G401 (cell line): ENCODE measurements at places on chromosomes 2 and 18.

- peak; percentile 18 for DNase-seq
Measured at GRCh38 chr2:80499095-80499494, 194.5 kb upstream of the LRRTM1 start.

GRCh38 chr2:217642944-217643343, 359.9 kb downstream of the TNS1 start:
- no peak for DNase-seq

DNA sequence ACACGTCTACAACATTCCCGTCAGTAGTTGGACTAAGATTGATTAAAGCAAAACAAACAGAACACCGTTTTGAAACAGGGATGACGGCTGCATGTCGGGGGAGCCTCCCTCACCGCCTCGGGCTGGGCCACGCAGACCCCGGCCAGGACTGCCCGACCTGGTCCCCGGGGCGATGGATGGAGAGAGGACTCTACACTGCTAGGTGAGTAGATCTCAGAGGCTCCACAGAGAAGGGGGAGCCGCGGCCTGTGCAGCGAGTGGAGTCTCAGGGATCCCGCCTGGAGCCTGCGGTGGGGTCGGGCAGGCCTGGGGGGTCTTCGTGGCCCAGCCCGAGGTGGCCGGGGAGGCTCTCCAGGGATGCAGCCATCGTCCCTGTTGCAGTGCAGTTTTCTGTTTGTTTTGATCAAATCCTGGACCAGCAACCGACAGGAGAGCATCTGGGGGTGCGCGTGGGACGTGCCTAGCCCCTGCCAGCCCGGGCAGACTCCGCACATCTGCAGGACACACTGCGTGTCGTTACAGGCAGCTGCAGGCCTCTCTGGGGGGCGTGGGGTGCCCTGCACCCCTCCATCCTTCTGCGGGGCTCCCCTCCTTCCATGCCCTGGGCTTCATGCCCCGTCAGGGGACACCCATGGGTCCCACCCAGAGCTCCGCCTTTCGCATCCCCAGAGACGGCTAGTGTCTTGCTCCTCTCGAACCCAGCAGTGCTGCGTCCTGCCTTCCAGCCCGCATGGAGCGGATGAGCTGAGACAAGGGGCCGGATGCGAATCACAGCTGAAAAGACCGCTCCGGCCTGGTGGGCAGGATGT, 143.6 kb downstream of the RTP5 start:
- no peak for DNase-seq

DNA sequence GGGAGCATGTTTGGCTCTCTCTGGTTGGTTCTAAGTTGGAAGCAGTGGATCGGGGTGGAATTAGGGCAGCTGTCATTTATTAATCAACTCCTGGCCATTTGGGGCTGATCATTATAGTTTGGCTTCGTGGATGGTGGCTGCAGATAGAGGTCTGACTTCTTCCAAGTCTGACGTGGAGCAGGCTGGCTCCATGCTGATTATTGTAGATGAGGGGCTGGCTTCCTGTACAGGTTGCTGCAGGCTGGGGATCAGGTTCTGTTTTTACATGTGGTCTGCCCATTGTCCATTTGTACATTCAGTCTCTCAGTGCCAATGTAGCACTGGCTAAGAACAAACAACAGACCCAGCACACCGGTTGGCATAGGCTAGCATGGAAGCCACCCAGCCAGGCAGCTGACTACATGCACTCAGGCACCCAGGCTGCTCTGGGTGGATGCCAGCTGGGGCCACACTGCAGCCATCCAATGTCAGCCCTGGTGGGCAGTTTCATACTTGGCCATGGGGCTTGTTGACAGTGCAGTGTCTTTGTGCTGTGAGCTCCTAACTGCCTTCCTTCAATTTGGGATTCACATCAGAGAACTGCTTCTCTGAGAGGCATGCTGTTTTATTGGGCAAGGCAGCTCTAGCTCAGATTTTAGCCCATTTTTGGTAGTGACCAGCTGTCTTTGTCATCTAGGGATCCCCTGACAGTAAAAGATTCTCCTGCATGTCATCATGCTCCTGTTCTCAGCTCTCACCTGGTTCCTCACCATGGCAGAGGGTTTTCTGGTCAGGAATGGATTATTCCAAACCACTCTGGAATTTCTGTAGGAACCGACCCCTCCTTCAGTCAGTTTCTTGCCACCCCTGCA, 25.4 kb downstream of the NPAS2 start:
- DNase-seq, result peak; percentile 40

DNA sequence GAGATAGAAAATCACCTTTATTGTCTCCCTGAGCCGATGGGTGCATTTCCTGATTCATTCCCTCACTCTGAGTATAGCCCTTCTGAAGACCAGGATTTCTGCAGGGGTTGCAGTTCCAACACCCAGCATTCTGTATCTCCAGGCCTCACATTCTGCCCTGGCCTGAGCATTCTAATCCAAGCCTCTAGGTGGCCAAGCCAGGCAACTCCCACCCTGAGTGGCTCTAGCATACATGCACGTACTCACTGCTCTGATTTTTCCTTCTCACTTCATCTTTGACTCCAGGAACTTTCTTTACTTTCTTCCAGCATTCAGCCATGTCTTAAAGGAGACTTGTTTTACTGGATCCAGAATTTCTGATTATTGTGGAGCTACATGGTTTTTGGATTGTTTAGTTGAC, 100.7 kb upstream of the STK39 start:
- DNase-seq, result peak; percentile 16

GRCh38 chr2:45145073-45145899, 136.0 kb upstream of the SIX2 start:
- no peak for DNase-seq

- peak; percentile 25 for DNase-seq
Measured at GRCh38 chr2:215454519-215455246, 18.8 kb upstream of the FN1 start.

GRCh38 chr18:71673498-71673897, 870.6 kb downstream of the CBLN2 start:
- DNase-seq, result peak; percentile 42

GRCh38 chr2:239262484-239263230, 138.2 kb downstream of the HDAC4 start:
- DNase-seq, result no peak

DNA sequence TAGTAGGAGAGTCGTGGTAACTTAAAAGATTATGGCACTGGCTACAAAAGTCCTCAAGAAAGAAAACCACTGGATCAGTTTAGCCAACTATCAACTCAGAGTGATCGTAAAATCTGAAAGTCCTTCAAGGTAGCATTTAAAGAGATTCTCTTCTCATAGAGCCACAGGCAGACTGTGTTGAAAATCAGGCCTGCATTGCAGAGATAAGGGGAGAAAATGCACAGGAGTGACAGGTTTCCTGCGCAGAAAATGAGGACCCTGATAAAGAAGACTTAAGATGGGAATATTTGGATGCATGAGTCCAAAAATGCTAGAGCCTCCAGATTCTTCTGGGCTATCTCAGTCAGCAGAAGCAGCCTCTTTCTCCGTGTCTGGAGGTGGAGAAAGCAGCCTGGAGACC, 360.9 kb downstream of the PLCL1 start:
- no peak for DNase-seq

DNA sequence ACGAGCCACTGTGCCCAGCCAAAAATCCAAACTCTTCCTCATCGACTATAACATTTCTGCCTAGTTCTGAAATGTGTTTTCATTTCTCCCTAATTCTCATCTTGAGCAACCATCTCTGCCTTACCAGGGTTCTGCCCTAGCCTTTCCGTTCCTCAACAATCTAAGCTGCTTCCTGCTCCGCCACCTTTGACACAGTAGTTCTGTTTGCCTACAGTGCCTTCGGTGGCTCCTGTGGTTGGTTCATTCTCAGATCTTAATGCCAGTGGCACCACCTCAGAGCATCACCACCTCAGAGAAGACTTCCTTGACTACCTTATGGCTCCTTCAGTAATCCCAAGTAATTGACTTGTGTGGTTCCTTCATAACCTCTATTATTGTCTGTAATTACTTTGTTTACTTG, 3.8 kb downstream of the SOCS6 start:
- no peak for DNase-seq

GRCh38 chr2:54559593-54560145, 103.5 kb downstream of the SPTBN1 start:
- DNase-seq, result peak; percentile 30

GRCh38 chr18:5998907-5999306, 103.6 kb upstream of the TMEM200C start:
- no peak for DNase-seq

DNA sequence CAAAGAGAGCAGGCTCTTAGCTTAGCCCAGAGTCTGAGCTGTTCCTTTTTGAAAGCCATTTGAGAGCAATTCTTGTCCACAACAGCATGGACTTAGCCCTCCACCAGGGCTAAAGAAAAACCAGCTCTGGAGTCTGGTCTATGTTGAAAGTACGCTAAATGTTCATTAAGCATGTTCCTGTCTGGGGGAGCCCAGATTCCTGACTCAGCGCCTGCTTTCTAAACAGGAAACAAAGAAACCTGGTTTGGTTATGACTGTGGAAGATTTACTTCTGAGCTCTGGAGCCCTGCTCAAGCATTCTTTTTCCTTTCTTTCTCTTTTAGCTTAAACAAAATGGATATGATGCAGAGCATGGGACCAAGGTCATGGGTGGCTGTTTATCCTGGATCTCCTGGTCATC, 279.8 kb downstream of the RBM43 start:
- no peak for DNase-seq

- DNase-seq, result peak; percentile 11
Measured at GRCh38 chr2:88903749-88904353, 212.4 kb downstream of the RPIA start.

DNA sequence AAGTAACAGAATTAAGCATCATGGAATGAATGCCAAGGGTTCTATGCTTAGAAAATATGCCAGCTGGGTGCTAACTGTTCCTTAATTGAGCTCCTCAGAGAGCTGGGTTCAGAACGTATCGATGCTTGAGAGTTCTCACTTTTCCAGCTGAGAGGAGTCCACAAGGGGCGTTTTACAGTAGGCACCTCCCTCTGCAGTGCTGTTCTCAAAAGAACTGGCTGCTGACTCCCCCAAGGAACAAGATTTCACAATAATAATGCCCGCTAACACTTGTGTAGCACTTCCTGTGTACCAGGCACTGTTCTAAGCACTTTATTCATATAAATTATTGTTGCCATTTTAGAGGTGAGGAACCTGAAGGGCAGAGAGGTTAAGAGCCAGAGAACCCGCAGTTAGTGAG, 18.1 kb upstream of the TMEM237 start:
- no peak for DNase-seq

DNA sequence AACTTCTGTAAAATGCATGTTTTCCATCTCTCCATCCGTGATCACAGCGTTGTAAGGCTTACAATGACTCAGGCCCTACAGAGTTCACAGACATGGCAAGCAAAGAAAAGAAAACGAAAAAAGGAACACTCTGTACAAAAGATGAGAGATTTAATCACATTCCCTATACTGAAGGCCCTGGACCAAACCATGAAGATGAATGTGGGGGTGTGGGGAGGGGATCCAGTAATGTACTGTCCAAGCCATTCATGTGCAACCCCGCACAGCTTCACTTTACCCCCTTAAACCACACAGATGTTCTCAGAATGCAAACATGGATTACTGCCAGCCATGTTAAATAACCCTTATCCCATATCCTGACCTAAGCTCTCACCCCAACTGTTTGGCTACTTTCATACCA, 391.1 kb downstream of the NCKAP5 start:
- no peak for DNase-seq

GRCh38 chr2:72863046-72863445, 24.2 kb upstream of the SPR start:
- DNase-seq, result no peak

DNA sequence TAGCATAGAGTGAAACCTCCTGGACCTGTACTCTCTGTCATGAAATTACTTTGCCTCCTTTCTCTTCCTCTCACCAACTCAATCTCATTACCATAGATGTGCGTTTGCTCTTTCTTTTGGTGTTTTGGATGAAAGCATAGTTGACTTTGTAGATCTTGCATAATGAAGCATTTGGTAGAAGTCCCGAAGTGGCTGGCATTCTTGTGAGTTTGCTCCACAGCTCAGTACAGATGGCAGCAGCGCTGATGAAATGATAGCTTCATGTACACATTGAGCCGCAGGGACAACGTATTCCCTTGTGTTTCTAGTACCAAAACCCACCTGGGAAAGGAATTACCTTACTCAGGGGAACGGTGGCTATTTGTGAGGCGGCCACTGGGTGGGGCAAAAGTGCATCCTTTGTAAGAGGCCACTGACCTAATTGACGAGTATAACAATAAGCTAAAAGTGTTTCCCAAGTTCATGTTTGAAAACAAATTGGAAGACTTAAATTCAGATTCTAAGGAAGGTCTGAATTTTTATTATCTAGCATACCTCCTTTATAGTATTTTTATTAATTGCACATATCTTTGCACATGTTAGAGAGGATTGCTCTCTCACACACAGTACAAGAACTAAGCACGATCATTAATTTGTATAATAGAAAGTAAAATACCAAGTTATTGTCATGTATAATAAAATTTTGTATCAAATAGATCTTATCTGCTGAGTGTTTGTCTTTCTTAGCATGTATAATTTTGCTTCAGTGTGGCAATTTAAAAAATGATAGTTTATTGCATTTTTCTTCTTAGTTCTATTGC, 25.4 kb upstream of the CDH7 start:
- peak; percentile 87 for DNase-seq

- DNase-seq, result no peak
Measured at GRCh38 chr2:156565066-156565710, 129.0 kb downstream of the GPD2 start.

DNA sequence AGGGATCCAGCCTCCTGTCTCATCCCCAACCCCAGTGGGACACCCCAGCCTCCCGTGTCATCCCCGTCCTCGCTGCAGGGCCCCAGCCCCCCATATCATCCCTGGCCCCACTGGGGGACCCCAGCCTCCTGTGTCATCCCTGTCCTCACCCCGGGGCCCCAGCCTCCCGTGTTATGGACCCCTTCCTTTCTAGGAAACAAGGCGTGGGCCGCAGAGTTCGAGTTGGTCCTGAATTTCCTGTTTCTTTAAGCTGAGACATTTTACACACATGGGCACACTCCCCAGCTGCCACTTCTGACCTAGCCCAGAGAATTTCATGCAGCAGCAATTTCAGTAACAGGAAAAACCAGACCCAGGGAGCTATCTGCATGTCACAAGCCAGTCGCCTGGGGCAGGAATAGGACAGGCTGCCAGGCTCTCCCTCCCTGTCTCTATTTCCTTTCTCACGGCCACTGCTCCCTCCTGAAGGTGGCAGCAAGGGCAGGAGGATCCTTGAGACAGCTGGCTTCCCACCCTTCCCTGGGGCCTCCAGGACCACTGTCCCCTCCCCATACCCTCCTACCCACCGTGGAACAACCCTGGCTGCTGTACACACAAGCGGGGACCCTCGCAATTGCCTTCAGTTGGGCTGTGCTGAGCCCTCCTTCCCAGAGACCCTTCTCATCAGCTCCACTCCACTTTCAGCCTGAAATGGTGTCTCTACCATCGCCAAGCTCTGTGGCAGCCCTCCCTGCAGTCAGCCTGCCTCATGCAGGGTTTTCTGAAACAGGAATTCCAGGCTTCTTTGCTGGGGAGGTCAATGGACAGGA, 141.9 kb upstream of the ID2 start:
- DNase-seq, result no peak

DNA sequence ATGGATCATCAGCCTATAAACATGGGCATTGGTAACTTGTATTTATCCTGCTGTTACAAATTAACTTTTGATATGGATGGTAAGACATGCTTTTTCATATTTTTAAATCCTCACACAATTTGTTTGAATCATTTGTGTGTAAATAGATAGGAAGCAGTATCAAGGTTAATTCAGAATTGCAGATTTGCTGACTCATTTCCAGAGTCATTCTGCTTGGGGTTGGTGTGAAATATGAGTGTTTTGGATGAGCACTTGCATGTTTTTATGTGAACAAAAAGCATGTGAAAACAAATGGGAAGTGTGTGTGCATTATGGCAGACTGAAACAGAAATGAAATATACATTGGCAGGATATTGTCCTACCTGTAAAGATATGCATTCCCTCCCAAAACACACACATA, 11.8 kb downstream of the CCDC85A start:
- no peak for DNase-seq
